Mesothelial cell of epicardium (in vitro differentiated cells): ENCODE measurements at places on chromosomes 11 and 22. TPM values are rescaled to one million over a fixed set of nuclear protein-coding genes. Genes with fewer than 3 reads are reported as not detected.

DNA sequence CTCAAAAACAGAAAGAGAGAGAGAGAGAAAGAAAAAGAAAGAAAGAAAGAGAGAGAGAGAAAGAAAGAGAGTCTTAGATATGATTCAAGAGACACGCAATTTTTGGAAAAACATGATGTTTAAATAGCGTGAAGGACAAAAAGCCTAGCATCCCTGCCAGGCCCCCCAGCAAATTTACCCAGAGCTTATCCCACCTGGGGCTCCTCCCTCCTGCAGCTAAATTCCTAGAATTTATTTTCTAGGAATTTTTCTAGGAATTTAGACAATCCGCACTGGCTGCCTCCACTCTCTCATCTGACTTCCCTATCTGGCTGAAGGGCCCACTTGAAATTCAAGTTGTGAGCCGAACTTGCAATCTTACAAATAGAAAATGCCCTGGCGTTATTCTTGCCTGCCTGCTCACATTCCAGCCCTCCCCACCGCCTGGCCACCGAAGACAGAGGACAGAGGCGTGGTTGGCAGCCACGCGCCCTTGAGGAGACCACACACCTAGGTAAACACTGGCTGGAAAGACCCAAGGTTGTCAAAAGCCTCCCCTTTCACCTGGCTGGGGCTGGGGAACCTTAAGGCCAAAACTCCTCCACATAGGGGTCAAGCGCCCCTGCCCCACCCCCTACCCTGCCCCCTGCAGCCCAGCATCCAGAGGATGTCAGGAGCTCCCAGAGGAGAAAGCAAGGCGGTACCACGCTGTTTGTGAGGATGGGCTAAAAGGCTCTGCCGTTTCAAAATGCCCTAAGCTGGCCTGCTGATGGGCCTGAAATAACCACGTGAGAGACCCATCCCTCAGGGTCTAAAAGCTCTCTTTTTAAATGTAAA, 42.2 kb downstream of the AHNAK start:
- no peak for DNase-seq

DNA sequence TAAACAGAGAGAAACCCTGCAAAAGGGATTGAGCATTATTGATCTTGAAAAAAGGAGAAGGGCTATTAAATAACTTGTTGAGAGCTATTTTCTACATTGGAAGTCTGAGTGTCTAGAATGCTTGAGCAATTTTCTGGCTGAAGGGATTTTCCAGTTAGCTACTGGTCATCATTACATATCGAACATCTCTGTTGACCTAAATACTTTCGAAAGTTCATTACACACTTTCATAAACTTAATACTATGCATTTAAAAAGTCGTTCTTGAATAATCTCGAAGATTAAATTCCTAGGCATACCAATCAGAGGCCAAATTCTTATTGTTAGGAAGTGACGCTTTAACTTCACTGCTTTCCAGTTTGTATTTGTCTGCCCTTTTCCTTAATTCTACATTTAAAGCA, 13.7 kb downstream of the ETS1 start:
- DNase-seq, result no peak

DNA sequence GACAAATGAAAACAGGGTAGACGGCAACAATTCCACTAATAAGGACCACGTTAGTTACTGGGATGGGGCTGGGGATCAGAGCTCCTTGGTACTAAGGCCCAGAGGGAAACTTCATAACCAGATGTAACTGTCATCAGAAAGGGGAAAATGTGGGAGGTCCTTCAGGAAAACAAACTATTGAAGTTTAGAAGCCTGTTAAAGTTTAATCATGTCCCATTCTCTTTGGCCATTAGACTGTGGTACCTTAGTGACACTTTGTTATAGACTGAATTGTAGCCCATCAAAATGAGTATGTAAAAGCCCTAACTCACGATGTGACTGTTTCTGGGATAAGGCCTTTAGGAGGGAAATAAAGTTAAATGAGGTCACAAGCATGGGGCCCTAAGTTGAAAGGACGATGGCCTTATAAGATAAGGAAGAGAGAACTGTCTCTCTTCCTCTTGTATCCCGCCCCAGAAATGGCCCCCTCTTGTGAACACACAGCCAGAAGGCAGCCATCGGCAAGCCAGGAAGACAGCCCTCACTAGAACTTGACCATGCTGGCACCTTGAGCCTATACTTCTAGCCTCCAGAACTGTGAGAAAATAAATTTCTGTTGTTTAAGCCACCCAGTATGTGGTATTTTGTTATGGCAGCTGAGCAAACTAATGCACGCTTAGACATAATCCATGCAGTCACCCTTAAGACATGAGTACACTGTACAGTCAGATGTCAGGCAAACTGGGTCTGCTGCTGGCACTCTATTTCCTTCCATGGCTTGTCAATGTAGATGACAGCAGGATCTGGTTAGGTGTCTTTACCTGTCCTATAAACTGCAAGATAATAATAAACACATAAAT, 26.9 kb upstream of the USP47 start:
- DNase-seq, result no peak

GRCh38 chr11:112751772-112752171, 209.4 kb upstream of the NCAM1 start:
- no peak for DNase-seq

- no peak for DNase-seq
Measured at GRCh38 chr11:94405062-94405833, 4.0 kb upstream of the GPR83 start.

The TSGA10IP gene
- not detected in 3 replicates for total RNA-seq
